Activated CD4-positive, alpha-beta T cell treated with anti-CD3 and anti-CD28 coated beads for 48 hours (primary cell): ENCODE measurements at places on chromosomes 16 and 17.

- DNase-seq: no peak
These were observed 85.3 kb downstream of the ENGASE start for GRCh38 chr17:79159926-79160325.

GRCh38 chr17:32609085-32609484 lies 122.3 kb downstream of the CDK5R1 start:
- peak; percentile 80 for DNase-seq

DNA sequence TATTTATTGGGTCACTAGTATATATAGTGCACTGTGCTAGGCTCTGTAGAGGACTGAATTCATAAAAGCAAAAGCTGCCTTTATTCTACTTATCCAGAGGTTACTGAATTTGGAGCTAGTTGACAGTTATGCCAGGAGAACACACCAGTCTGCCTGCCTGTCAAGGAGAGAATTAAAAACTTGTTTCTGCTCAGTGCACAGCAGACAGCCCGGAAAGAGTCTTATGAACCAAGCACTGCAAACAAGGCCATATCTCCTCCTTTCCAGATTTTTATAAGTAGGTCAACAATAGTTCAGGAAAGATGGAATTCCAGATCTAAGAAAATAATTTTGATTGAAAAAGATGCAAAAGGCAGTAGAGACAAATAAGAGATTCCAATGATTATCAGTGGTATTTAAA lies 267.8 kb downstream of the CA10 start:
- DNase-seq: no peak

DNA sequence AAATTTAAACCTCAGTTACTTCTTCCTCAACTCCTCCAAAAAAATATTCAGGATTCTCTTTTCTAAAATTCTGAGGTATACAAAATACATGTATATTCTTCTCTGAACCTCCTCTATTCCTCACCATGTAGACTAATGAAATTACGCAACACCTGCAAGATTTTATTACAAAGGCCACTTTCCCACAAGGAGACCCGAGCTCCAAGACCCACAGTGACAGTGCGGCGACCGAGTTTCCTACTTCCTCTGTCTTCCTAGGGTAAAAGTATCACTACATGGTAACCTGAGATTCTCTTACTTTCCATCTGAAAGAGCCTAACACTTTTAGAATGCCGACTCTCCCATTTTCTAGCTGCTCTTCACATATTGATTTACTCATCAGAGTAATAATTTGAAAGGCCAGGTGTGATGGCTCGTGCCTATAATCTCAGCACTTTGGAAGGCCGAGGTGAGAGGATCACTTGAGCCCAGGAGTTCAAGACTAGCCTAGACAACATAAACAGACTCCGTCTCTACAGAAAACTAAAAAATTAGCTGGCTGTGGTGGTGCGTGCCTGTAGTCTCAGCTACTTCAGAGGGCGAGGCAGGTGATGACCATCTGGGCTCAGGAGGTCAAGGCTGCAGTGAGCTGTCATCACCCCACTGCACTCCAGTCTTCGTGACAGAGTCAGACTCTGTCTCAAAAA lies 35.7 kb downstream of the CYTH1 start:
- no peak for DNase-seq

- DNase-seq: no peak
These were observed 17.8 kb downstream of the MBTPS1 start for GRCh38 chr16:84098939-84099338.

GRCh38 chr16:11390573-11391495 lies 45.6 kb downstream of the RMI2 start:
- DNase-seq: no peak

DNA sequence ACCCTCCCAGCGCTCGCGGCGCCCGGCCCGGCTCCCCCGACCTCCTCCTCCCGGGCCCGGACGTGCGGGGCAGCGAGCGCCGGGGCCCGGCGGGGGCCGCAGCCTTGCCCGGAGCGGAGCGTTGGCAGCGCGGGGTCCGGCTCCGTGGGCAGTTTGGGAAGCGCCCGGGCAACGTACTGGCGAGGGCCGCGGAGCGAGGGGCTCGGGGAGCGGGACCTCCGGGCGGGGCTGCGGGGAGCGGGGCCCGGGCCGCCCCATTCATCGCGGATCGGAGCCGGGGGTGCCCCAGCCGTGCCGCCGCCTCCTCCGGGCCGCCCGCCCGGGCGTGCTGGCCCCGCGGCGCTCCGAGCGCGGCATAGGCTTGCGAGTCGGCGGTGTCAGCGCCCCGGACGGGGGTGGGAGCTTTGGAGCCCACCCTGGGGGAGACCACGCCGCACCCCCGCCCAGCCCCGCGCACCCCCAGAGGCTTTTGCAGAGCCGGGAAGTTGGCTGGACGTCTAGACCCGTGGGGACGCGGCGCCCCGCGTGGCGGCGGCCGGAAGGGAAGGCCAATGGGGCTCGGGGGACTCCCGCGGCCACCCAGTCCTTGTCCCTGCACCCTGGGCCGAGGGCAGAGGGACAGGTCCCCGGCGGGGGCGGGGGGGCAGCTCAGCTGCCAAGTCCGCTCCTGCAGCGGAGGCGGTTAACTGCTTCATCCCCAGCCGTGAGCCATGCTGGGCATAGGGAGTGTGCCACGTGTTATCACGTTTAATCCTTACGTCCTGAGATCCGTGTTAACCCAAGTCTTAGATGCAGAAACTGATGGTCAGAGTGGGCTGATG lies 852 bp downstream of the ZNF469 start:
- DNase-seq: peak; percentile 18

- DNase-seq: no peak
These were observed 44.3 kb downstream of the ERN1 start for GRCh38 chr17:64085650-64086005.

DNA sequence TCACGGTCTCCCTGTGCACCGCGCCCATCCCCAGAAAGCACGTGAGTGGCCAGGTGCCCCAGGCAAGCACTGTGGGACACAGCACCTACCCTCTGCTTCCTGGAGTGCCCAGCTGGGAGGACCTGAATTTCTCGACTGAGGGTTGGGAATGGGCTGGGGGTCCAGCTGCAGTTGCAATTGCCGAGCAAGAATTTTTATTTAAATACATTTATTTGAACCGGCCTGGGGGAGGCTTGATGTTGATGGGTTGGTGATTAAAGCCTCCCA lies 6.3 kb downstream of the SLC5A2 start:
- no peak for DNase-seq

DNA sequence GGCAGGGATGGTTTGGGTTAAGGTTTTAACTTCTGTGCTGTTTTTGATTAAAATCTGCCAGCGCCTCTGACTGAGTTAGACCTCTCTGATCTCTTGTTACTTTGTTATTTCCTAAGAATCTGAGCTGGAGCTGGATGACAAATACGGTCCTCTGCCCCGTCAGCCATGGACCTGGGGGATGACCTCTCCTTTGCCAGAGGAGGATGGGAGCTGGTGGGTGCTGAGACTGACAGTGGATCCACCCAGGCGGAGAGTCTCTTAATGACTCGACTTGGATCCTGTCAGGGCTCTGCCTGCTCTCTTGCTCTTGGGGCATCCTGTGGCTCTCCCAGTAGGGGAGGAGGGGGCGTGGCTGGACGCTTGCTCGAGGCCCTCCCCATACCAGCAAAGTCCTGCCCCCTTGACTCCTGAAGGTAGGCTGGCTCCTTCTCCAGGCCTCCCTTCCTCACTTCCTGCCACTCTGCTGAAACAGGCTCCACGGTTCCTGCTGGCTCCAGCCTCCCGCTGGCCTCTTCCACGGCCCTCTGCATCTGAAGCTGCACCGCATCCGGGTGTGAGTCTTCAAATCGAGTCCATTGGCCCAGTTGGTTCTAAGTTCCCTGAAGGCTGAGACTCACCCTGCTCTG lies 24.8 kb upstream of the MAP3K14 start:
- no peak for DNase-seq

GRCh38 chr16:49740256-49740655 lies 115.7 kb downstream of the ZNF423 start:
- no peak for DNase-seq

DNA sequence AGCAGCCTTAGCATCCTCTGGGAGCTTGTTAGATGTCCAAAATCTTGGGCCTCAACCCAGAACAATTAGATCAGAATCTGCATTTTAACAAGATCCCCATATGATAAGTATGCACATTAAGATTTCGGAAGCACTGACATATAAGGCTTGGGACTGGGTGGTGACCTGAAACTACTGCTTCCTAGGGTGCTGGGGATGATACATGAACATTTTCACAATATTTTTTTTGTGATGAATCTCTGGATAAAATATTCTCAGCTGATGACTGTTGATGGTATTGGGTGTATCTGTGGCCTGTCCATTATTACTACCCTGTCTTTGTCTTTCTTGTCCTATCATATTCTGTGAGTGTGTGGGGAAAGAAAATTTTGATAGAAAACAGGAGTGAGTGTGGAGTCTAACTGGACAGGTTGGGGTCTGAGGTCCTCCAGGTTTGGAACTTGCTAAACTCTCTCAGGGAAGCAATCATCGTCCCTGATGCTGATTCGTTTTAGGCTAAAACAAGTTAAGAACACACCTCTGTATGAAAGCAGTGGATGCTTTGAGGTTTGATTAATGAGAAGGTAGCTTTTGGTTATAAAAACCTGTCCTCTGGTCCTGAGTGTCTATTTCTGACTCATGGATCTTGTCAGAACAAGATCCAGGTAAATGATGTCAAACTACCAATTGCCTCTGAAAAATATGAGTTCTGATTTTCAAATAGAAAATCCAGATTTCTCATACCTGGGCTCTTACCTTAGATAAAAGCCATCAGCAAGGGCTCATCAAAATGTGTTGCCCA lies 23.2 kb downstream of the KRT23 start:
- DNase-seq: no peak

DNA sequence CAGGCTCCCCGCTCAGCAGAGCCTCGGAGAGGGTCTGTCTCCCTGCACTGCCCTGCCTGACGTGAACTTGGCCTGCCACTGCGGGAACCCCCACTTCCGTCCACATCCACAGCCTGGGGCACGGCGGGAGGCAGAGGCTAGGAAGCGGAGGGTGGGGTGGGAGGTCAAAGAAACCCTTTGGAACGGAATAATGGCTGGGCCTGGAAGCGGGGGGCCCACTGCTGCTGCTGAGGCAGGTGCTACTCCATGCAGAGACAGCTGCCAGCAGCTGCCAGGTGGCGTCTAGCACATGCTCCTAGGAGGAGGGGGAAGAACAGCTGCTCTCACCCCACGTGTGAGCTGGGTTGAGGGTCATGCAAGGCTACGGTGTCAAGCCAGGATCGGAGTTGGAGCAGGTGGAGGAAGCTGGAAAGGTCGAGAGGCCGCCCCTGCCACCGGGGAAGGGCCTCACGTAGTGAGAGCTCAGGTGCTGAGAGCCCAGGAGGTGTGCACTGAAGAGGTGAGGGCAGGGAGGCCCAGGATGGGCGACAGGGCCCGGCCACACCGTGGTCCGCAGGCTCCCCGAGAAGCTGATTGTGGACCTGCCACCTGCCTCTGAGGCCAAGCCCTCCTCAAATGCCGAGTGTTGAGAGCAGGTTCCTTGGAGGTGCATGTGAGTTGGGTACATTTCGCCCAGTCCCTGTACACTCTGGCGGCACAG lies 9.8 kb downstream of the FSCN2 start:
- no peak for DNase-seq

GRCh38 chr17:29031488-29031887 lies 11.5 kb upstream of the PIPOX start:
- DNase-seq: no peak

- no peak for DNase-seq
These were observed 53.1 kb downstream of the FOXL1 start for GRCh38 chr16:86631444-86631843.

DNA sequence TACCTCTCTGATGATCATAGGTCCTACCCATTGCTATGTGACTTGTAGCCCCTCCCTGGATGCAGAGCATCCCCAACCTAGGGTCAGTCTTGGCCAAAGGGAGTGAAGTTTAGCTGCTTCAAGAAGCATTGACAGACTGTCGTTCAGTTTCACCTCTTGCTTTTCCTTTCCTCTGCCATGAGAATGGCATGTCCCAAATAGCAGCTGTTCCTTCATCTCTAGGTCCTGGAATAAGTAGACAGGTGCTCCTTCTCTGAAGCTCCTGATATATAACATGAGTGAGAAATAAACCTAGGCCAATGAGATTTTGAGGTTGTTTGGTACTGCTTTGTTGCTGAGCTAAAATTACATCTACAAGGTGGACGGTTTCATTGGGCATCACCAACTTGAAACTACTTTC lies 204.5 kb upstream of the CACNG5 start:
- no peak for DNase-seq

DNA sequence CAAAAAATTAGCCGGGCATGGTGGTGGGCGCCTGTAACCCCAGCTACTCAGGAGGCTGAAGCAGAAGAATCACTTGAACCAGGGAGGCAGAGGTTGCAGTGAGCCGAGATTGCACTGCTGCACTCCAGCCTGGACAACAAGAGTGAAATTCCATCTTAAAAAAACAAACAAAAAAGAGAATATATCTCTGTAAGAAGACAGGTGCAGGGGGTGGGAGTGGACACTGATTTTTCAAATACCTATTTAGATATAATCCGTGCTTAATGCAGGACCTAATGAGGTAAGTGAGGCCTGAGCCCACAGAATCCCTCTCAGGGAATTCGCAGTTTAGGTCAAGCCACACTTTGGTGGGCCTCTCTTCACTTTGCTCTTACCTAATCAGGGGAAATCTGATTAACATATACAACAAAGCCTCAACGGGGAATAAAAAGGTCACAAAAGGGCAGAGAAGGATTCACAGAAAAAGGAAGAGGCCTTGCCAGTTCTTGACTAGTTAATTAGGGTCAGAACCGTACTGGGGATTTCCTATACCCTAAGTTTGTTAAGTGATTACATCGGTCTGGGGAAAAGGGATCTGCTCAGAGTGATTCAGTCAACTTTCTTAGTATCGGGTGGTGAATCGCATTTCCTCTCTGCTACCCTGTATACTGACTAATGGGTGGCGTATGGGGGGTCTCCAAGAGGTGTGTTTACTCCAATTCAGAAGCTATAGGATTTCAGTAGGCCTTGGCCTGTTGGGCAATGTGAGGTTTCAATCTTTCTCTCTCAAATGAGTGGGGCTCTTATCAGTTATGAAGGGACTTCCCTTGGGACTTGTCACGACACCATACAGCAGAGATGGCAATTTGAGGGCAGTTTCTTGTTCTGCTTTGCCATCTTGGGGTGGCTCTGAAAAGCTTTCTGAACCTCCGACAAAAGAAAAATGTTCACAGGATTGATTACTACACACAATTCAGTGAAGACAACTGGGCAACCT lies 1.9 kb upstream of the NFAT5 start:
- peak; percentile 75 for DNase-seq

- no peak for DNase-seq
These were observed 10.5 kb downstream of the GGA2 start for GRCh38 chr16:23499801-23500200.

- no peak for DNase-seq
These were observed 30.2 kb downstream of the SPACA3 start for GRCh38 chr17:33021731-33022408.

DNA sequence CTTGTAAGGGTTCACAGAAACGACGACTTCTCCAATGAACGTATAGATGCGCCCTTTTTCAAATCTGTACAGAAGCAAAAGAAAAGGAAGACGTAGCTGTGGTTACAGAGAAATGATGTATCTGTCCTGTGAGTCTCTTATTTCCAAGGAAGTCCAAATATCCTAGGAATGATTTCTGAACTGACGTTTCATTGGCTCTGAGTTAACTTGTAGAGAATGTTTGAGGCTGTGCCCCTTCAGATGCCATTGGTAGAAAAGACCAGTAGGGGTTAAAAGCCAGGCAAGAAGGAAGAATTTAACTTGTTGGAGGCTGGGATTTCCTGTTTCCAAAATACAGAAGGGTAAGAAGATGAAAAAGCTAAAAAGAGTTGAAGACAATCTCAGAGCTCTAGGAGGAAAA lies 96.2 kb downstream of the MYO1D start:
- no peak for DNase-seq
